ENCODE measurements at places on chromosomes 1 and 21.
A peak's percentile ranks its signal among the peaks of the same experiment; 100 is the strongest.

DNA sequence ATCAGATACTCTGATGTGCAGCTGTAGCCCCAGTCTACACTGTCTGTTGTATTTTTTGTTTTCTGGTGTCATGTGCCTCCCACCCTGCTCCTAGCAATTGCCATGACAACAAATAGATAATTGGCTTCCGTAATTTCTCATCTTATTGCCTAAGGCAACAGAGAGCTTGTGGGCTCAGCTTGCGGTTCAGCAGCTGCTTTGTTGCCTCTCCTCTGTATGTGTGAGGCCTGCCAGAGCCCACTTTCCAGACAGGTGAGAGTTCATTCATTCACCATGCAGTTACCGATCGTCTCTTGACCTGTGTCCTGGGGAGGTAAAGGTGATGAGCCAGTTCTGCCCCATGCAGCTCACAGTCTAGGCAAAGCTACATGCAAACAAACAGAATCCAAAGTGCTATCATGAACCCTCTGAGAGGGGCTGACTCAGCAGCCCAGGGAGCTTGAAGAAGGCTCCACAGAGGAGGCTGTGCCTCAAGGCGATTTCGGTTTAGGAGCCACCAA is 11.9 kb downstream of the LGALS8 start:
- DNase-seq, result no peak

- no peak for DNase-seq
Observed at GRCh38 chr1:200290010-200290685, 119.7 kb downstream of the ZNF281 start.

- no peak for DNase-seq
Observed at GRCh38 chr1:21674957-21675356, 5.8 kb upstream of the RAP1GAP start.

GRCh38 chr1:205936846-205937586 is 6.2 kb downstream of the SLC26A9 start:
- DNase-seq, result no peak

- no peak for DNase-seq
Observed at GRCh38 chr1:156266051-156266450, 16.6 kb downstream of the SMG5 start.

GRCh38 chr21:35674895-35675470 is 385.3 kb downstream of the SETD4 start:
- DNase-seq, result no peak

GRCh38 chr1:47978486-47978885 is 18.7 kb downstream of the TRABD2B start:
- DNase-seq, result no peak

DNA sequence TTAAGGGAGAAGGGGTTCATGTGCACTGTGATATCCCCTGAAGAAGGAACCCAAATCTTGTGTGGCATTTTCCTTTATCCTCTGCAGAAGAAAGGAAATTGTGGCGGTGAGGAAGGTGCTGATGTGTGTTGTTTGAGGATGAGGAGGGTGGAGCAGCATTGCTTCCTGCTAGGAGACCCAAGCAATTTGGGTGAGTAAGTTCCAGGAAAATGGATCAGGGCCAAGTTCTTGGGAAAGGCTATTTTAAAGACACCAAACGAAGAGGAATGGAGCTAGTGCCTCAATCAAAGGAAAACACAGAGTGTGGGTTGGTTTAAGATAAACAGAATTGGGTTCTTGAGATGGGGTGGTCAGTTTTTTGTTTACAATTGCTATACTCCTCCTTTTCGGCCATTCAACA is 86.7 kb upstream of the MARK1 start:
- DNase-seq, result no peak

- no peak for DNase-seq
Observed at GRCh38 chr1:84847253-84848250, 45.5 kb downstream of the LPAR3 start.

- peak; percentile 64 for DNase-seq
Observed at GRCh38 chr1:220690140-220691052, at the start of gene C1orf115. C1orf115 (plus strand) TSS chr1:220690363; CDS start chr1:220690403, 40 bp downstream.

DNA sequence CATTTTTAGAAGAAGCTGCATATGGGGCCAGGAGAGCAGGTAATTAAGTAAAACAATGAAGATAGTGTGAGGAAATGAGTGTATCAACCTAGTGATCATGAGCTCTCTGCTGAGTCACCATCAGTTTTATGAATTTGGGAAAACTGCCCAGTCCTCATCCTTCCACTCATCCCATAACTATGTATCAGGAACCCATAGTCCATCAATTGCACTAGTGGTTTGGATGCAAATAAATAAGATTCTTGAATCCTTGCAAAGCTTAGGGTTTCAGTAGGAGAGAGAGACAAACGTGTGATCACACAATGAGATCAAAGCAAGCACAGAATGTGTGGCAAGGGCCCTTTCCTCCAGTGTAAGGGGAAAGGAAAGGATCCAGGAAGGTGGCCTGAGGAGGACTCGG is 145.6 kb downstream of the ZZZ3 start:
- DNase-seq, result no peak

GRCh38 chr1:222897527-222898190 is 82.8 kb downstream of the DISP1 start:
- no peak for DNase-seq

- no peak for DNase-seq
Observed at GRCh38 chr1:117857418-117857817, 72.0 kb downstream of the GDAP2 start.

DNA sequence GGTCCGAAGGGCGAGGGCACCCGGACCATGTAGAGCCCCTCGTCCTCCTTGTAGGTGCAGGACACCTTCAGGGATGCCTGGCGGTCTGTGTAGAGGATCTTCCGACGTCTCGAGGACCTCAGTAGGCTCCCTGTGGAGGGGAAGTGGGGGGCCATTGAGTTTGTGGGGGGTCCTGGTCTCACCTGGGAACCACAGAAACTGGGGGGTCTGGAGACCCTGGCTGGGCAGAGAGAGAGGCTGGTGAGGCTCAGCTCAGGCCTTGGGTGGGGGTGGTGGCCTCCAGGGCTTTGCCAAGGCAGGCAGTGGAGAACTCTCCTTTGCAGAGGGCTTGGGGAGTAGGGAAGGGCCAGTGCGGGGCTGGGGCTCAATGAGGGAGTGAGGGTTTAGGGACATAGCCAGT is 19.0 kb downstream of the MYOM3 start:
- no peak for DNase-seq

GRCh38 chr1:114735479-114735878 is 18.9 kb upstream of the NRAS start:
- DNase-seq, result no peak

DNA sequence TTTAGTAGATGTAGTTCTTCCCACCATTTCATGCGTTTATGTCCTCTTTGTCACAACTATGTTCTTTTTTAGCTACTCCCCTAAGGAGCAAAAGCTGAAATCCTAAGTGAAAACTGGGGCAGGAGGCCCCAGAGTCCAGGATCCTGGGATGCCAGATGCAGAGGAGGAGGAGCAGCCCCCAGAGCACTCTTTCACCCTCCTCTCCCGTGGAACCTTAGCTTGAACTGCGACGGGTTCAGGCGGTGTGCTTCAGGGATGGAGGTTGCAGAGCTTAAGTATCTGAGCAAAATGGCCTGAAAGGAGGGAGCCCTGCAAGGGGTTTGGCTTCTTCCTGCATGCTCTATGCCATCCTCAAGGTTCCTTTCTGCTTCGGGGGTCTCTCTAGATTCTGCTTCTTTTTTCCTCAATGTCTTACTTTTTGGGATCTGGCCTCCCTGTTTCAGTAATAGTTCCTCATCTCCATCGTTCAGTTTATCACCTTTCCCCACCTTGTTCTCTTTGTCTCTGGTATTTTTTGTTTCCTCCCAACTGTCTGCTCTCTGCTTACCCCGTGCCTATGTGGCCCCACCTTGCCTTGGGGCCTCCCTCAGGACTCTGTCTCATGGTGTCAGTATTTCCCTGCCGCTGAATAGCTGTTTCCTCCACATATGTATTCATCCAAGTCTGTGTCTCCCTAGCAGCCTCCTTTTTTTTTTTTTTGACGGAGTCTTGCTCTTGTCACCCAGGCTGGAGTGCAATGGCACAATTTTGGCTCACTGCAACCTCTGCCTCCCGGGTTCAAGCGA is 2.7 kb upstream of the NHLH1 start:
- DNase-seq, result no peak

DNA sequence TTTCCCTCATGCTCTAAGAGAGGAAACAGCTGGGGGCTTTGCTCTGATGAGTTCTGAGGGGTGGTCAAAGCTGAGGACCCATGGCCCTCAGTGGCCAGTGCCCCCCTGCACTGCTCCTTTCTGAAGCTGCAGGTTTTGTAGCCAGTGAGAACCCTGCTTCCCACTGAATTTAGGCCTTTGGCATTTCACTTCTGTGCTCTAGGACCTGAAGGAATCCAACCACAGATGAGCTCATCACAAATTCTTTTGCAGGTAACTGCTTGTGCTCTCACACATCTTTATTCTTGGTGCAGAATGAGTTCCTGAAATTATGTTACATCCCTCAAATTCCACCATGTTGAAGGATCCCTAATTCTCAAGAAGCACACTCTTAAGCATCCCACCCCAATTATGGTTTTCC is 248.7 kb upstream of the IRF2BP2 start:
- no peak for DNase-seq

DNA sequence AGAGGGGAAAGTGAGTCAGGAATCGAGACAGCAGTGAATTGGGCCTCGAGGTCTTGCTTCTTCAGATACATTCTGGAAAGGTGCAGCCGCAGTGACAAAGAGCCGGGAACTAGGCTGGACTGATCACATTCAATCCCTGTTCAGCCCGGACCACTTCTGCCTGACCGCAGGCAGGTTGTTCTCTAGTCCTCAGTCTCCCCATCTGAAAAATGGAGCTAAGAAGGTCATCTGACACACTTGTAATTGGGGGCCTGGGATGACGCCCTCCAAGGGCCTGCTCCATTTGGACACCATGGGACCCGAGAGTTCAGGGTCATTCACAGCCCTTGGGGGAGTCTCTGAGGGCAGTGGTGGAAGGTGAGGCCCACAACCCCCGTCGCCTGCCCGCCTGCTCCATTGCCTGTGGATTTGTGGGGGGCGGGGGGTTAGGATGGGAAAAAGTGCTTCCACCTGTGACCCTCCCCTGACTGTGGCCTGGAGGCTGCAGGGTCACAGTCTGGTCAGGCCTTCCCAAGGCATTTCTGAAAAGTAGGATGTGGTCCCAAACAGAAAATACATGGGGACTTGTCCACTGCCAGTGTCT is 87.9 kb upstream of the CSF3R start:
- no peak for DNase-seq

DNA sequence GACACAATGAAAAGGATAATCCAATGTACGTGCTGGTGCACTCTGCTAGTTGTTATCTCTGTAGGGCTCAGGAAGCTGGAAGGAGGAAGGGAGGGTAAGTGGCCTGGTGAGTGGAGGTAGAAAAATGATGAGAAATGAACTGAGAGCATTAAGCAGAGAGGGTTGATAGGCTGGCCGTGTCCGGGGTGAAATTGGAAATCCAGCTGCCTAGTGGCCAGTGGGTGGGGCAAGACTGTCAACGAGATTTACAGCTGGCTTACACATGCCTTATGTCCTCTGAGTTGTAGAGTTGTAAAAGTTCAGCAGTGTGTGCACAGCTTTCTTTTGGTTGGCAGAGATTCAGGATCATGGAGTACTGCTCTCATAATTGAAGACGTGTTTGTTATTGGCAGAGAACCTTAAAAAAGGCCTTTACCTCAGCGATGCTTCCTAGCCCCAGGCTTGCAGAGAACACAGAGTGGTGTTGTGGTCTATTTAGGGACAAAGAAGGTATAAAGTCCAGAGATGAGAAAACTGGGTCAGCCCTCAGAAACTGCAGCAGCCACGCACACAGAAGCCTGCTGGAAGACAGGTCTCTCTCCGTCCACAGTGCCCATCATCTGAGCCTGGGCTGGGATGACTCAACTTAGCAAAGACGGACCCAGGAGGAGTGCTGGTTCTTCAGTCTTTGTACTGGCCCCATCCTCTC is 132.4 kb downstream of the EDEM3 start:
- no peak for DNase-seq

DNA sequence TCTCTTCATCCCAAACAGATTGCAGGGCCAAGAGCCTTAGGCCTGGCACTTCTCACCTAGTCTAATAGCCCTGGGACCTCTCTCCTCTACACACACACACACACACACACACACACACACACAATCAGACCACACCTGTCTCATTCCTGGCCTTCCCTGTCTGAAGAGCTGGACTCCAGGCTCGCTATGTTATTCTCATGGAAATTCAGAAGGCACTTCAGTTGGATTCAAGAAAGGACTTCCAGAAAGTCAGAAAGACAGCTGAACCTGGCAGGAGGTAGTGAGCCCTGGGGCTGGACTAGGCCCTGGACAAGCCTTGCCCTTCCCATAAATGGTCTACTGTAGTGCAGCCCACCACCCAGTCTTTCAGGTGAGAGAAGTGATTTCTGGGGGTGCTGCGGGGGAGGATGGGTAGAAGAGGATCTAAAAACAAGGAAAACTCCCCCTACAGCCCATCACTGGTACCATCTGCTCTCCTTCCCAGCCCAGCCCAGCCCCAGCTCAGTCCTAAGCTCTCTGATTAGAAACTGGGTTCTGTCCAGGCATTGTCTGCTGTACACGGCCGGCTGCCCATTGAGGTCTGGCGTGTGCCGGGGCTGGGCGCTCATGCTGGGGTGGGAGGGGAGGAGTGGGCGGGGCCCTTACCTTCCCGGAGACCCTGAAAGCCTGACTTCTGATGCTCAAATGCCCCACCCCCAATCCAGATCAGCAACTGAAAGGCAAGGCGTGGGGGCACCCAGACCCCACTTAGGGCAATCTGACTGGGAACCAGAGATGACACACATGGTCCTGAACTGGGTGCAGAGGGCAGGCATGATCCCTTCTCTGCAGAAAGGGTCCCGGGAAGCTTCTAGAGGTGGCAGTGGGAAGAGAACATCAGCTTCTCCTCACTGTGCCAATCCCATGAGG is 2.5 kb downstream of the KIF21B start:
- peak; percentile 21 for DNase-seq

DNA sequence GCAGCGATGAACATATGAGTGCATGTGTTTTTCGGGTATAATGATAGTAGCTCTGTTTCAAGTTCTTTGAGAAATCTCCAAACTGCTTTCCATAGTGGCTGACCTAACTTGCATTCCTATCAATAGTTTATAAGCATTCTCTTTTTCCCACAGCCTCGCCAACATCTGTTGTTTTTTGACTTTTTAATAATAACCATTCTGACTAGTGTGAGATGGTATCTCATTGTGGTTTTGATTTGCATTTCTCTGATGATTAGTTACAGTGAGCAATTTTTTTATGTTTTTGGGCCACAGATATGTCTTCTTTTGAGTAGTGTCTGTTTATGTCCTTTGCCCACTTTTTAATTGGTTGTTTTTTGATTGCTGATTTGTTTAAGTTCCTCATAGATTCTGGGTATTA is 10.6 kb upstream of the RUNX1 start:
- no peak for DNase-seq

- DNase-seq, result no peak
Observed at GRCh38 chr1:246828818-246829217, 102.9 kb downstream of the AHCTF1 start.

DNA sequence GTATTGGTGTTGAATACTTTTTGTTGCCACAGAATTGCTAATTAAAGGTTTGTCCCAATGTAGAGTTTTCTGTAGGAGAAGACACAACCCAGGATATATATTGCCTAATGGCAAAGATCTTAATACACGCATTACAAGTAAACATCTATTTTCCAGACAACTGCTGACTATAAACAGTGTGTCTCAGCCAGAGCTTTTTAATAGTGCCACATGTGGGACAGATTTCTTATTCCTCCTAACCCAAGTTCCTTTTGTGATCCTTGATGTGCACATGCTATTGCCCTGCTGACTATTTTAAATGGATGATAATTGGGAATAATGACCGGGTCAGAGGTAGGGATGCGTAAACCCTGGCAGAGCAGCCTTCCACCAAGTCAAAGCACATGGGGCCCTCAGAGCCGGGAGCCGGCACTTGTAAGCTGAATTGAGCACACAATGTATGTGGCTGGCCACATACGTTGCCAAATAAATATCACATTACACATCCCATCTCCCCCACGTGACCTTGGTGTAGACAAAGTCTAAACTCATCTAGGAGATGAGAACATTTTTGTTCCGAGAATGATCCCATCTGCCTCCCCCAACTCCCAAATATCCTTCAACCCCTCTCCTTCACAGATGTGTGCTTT is 209.8 kb upstream of the NFIA start:
- DNase-seq, result no peak

All from CD4-positive, alpha-beta T cell (primary cell).